Ecto neural progenitor cell (in vitro differentiated cells): ENCODE measurements at places on chromosomes 3 and 15.

DNA sequence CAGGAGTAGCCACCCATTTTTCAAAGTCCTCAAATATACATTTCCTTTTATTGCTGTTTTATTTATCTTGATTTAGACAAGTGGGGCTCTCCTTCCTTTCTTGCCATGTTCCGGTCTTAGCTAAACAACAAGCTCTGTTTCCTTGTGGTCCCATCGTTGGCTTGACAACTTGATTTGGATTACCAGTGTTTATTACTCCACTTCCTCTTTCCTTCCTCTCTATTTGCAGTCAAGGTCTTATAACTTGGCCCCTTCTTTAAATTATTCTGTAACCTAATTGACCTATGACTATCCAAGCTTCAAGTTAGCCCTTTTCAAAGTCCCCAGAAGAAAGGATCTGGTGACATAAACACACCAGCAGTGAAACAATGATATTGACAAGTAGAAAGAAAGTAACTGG lies 130.6 kb upstream of the STT3B start:
- no peak for DNase-seq

- DNase-seq, result no peak
Measured at GRCh38 chr3:44093531-44093930, 148.2 kb upstream of the TOPAZ1 start.

- DNase-seq, result no peak
Measured at GRCh38 chr15:43118286-43118685, 12.4 kb upstream of the UBR1 start.

GRCh38 chr3:146682171-146682570 lies 77.0 kb upstream of the PLSCR5 start:
- no peak for DNase-seq

GRCh38 chr3:52225452-52226228 lies at the start of gene TLR9:
Gene TLR9, minus strand, starts transcription at chr3:52225645. Its CDS starts 116 bp downstream, at chr3:52225529.
- peak; percentile 34 for DNase-seq

- DNase-seq, result no peak
Measured at GRCh38 chr15:68557469-68558317, 21.1 kb upstream of the CORO2B start.

DNA sequence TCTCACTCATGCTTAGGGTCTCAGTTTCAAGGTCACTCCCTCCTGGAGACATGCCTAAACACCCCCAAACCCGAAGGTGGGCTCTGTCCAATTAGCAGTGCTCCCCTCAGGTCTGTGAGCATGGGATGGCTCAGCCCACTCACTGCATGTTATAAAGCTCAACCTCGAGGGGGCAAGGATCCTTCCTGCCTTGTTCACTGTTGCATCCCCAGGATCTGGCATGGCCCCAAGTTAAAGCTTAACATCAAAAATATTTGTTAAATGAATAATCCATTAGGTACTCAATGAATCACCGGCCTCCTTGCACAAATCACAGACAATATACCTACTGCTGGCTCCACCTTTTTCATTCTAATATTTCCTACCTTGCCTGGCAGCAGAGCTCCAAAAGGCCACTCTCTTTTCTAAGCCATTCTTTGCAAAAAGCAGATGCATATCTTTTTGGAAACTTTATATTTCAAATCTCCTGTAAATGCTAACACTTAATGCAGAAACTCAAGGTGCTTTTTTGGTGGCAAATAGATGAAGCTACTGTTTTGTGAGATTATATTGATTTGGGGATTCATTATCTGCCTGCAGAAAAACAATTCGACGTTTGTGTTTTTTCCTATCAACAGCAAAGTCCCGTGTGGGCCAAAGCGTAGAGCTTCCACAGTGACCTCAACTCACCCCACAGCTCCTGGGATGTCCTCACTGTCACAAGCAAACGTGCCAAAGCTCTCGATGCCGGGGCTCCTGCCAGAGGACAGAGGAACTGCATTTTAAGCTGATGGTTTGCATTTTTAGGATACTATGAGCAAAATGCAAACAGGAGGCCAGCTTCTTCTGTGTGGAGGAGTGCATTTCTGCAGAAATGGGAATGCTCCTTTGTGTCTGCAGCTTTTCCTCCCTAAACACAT lies 35.4 kb downstream of the PCOLCE2 start:
- DNase-seq, result no peak

GRCh38 chr15:87142096-87142495 lies 1062.4 kb downstream of the AGBL1 start:
- no peak for DNase-seq

GRCh38 chr3:14539384-14539741 lies 779 bp downstream of the GRIP2 start:
- DNase-seq, result no peak
